ENCODE measurements at places on chromosomes 3 and 15. TPM values are rescaled to one million over a fixed set of nuclear protein-coding genes. Genes with fewer than 3 reads are reported as not detected.

Gene RLBP1
- polyA plus RNA-seq: 0.28 TPM

Gene NIT2
- polyA plus RNA-seq: 23.9 TPM

Gene QARS1
- 268 TPM for polyA plus RNA-seq

Gene HACD2
- polyA plus RNA-seq: 12.2 TPM

Gene ANKRD63
- 0.32 TPM for polyA plus RNA-seq

Gene MYNN
- 18.7 TPM for polyA plus RNA-seq

Gene KNG1
- not detected for polyA plus RNA-seq

Gene HHLA2
- not detected for polyA plus RNA-seq

Gene ARNT2
- 6.6 TPM for polyA plus RNA-seq

Gene ZIC4
- 8.5 TPM for polyA plus RNA-seq

Gene PPP4R2
- 59.0 TPM for polyA plus RNA-seq

Gene PDE8A
- polyA plus RNA-seq: 25.6 TPM

Gene MST1R
- polyA plus RNA-seq: 2.4 TPM

Gene ISL2
- polyA plus RNA-seq: not detected

Gene GUCA1C
- not detected for polyA plus RNA-seq

Gene STAB1
- 37.3 TPM for polyA plus RNA-seq

Data from forelimb muscle (tissue), 1 donor.